HuH-7 (cell line): ENCODE measurements at places on chromosomes 1 and 21.

- DNase-seq, result no peak
Observed at GRCh38 chr1:183480971-183481441, 8.7 kb downstream of the SMG7 start.

DNA sequence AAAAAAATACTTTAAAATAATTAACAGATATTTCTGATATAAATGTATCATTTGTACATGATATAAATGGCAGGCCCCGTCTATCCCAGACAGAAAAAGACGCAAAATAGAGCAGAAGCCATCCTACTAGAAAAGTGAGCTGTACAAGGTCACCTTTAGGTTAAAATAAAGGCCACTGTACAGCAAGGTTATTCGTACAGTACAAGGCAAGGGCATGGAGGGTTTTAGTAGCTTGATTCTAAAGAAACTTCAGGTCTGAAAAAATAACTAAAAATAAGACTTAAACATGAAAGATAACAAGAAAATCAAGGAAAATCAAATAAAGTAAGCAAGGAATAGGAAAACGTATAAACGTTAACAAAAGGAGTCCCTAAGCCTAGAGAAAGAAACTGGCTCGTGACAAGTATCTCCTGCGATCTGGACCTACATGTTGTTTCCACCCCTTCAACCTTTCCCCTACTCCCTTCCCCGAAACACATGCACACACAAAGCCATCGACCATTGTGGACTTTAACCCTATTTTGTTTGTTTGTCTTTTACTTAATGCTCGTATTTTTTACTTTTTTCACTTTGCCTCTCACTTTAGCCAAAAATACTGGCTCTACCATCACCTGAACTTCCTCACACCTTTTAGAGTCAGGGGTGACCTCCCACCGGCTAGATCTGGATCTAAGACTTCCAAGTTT lies 26.5 kb upstream of the SLC30A10 start:
- peak; percentile 61 for DNase-seq

- no peak for DNase-seq
Observed at GRCh38 chr1:8512504-8512903, 194.6 kb downstream of the SLC45A1 start.

DNA sequence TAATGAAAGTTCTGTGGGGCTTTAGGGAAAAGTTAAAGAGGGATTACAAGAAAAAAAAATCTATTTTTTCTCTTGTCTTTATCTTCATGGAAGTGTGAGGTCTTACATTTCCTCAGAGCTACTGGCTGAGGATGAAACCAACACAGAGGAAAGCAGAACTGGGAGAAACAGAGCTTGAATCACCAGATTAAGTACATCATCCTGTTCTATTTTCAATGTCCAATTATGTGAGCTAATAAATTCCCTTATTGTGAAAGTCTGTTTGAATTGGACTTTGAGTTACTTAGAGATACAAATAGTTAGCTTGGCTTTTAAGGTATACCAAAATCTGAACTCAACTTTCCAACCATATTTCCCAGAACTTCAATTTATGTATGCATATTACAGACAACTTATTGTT lies 69.2 kb downstream of the LPGAT1 start:
- DNase-seq, result no peak

GRCh38 chr21:31766899-31767298 lies 35.0 kb upstream of the SCAF4 start:
- DNase-seq, result no peak
